Stimulated activated CD4-positive, alpha-beta T cell treated with anti-CD3 and anti-CD28 coated beads, Interleukin-15, amount 100 ng/mL, for 48 hours (primary cell): ENCODE measurements at places on chromosomes 3 and 15.

DNA sequence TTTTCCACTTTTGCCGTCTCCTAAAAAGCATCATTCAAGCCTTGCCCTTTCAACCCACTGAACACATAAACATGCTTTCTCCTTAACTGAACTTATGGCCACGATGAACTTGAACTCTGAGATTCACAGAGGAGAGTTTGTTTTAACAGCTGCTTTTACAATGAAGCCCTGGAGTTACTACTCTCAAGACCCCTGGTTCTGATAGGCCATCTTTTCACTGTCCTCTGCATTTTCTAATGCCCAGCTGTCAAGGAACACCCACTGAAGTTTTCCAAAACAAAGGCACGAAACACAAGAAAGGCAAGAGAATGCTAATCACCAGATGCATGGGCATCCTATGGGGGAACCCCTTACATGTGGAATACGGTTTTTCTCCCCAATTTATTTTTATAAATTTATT lies 100.8 kb downstream of the ADAMTS9 start:
- DNase-seq, result no peak

DNA sequence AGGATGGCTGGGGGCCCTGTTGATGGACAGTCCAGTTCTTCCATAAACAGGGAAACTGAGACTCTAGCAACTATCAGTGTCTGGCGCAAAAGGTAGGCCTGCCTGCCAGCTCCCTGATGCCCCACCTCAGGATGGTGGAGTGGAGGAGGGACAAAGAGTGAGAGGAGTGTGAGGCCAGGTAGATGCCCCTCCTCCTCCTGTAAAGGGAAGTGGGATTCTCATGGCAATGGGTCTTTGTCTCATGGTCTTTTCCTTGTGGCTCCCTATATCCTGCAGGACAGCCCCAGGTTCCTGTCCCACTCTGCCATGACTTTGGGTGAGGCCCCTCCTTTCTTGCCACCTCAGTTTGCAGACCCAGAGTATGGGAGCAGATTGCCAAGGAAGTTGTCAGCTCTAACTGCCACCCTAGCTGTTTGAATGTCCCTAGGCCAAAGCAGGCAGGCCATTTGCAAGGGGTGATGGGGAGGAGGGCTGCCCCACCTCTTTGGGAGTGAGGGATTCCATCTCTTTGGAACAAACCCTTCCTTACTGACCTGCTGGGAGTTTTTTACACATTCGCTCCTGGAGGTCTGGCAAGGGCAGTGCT lies 2.8 kb upstream of the DNAH1 start:
- DNase-seq, result no peak

DNA sequence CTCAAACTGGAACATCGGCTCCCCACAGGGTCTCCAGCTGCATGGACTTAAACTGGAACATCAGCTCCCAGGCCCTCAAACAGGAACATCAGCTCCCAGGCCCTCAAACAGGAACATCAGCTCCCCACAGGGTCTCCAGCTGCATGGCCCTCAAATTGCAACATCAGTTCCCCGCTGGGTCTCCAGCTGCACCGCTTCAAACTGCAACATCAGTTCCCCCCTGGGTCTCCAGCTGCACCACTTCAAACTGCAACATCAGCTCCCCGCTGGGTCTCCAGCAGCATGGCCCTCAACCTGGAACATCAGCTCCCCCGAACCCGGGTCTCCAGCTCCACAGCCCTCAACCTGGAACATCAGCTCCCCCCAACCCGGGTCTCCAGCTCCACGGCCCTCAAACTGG lies 82.0 kb downstream of the TFRC start:
- no peak for DNase-seq

DNA sequence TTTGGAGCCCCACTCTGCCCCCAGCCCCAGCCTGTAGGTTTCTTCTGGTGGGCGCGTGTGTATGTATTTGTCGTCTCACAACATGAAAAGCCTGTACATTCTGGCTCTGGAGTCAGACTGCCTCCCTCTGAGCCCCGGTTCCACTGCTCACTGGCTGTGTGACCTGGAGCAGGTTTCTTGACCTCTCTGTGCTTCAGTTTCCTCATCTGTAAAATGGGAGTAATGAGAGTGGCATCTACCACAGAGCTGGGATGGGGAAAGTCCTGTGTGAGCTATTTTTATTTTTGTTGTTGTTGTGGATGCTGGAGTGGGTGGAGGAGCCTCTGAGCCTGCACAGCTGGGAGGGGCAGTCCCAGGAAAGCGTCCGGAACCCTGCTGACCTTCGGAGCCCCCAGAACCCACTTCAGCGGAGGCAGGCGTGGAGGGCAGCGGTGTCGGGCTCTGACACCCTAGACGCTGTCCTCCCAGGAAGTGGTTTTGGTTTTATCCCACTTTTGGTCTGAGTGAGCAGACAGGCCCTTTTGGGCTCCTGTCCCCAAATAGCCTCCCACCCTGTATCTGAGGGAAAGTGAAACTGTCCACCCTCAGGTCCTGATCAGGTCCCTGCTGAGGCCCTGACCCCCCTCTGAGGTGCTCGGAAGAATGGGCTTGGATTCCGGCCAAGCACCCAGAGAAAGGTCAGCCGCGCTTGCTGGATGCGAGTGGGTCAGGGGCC lies 103.5 kb downstream of the CHSY1 start:
- DNase-seq, result no peak

- no peak for DNase-seq
Measured at GRCh38 chr3:125075738-125076137, 19.9 kb upstream of the HEG1 start.

- DNase-seq, result no peak
Measured at GRCh38 chr15:71596672-71597071, 213.7 kb upstream of the NR2E3 start.

GRCh38 chr3:23084367-23084766 lies 118.8 kb upstream of the UBE2E2 start:
- DNase-seq, result no peak

GRCh38 chr15:42385980-42386700 lies 26.8 kb downstream of the CAPN3 start:
- no peak for DNase-seq
